Neural progenitor cell (in vitro differentiated cells): ENCODE measurements at places on chromosomes 5 and 9. TPM values are rescaled to one million over a fixed set of nuclear protein-coding genes. Genes with fewer than 3 reads are reported as not detected.

- DNase-seq: peak; percentile 65
These were observed 86.2 kb upstream of the CDH9 start for GRCh38 chr5:27124590-27124989.

DNA sequence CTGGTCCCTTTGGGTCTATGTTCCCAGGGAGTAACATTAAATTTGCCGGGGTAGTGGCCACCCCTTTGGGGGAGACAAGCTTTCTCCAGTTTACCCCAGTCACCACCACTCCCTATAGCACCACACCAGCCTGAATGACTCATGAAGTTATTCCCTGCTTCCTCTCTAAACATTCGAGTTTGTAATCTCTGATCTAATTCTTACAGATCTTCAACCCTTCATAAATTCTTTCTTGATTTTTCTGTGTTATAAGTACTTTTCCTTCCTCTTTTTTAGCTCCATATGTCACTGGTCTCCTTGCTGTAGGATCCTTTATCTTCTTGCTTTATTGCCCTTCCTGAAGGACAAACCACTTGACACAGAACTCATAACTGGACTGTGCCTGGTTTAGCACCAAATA lies 55.6 kb downstream of the GNA14 start:
- DNase-seq: no peak

SCGB3A2 gene
- not detected in 2 replicates for total RNA-seq

CNOT6 gene
- total RNA-seq: 28.6 and 38.5 TPM in 2 replicates

TERT gene
- total RNA-seq: 2.4 and 14.8 TPM in 2 replicates

NIM1K gene
- not detected in 2 replicates for total RNA-seq

- DNase-seq: no peak
These were observed 162.6 kb downstream of the GLIS3 start for GRCh38 chr9:4137234-4137633.

GRCh38 chr5:78268356-78268755 lies 26.1 kb downstream of the AP3B1 start:
- DNase-seq: no peak

DNA sequence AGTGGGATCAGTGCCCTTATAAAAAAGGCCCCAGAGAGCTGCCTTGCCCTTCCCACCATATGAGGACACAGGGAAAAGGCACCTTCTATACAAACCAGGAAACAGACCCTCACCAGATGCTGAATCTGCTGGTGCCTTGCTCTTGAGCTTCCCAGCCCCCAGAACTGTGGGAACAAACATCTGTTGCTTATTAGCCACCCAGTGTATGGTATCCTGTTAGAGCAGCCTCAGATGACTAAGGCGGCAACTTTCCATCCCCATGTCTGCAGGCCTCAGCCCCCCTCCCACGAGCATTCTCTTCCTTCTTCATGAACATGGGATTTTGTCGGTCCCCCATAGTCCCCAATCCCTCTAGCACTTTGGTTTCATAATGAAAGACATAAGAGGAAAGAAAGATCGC lies 202.5 kb upstream of the GAS1 start:
- no peak for DNase-seq

- DNase-seq: no peak
These were observed 481.6 kb upstream of the KIF2A start for GRCh38 chr5:61824396-61824795.

- DNase-seq: no peak
These were observed 29.8 kb downstream of the CCDC192 start for GRCh38 chr5:127732963-127733362.

DNA sequence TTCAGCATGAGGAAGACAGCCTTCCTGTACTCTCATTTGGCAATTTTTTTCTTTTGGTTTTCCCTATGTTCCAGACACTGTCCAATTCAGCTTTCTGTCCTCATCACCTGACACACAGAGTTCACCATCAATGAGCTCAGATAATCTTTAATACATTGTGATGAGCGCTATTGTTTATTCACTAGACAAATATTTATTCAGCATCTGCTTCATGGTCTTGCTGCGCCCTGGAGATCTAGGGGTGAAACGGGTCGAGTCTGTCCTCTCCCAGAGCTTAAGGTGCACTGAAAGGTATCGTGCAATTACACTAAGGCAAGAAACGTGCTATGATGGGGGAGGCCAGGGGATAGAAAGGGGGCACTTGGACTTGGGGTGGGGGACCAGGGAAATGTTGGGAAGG lies 281.6 kb downstream of the ZSWIM6 start:
- DNase-seq: no peak

DNA sequence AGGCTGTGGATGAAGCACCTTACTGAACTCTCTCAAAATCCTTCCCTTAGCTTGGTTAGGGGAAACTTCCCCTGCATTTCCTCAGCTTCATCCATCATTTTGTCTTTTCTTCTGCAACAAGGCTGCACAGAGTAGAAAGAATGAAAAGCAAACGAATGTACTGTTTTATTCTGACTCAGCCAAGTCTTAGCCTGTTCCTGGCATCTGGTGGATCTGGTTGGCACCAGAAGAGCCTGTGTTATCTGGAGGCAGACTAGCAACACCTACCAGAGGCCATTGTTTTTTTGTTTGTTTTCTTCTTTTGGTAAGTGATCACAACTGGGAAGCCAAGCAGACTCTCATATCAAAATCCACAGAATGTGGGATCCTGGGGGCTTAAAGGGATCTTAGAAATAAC lies 200.7 kb downstream of the FANCC start:
- no peak for DNase-seq

GRCh38 chr5:141608557-141608956 lies 10.2 kb downstream of the DIAPH1 start:
- no peak for DNase-seq

RIOK2 gene
- total RNA-seq: 29.0 and 33.1 TPM in 2 replicates
